ENCODE measurements at places on chromosomes 6 and 20. TPM values are rescaled to one million over a fixed set of nuclear protein-coding genes. Genes with fewer than 3 reads are reported as not detected.

DNA sequence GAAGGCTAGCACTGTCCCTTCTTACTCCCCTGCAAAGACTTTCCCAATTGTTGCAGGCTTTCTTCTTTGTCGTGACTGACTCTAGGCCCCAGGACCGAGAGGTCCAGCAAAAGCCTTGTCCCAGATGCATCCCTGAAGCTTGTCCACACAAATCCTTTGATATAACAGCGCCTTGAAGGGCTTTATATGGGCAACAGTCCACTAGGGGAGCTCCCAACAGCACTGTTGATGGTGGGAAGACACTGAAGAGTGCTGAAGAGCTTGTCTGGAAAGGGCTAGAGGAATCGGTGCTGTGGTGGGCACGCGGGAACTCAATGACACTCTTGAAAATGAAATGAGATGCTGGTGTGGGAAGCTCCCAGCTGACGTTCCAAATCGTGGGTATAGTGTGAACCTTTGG lies 316.1 kb upstream of the CDH4 start:
- no peaks in the 10 kb centered on the region for H3K27me3 ChIP-seq
- no peaks in the 10 kb centered on the region for H3K36me3 ChIP-seq
- H3K4me3 ChIP-seq = no peak overlapping the region
- no peak for DNase-seq
- no peaks in the 10 kb centered on the region for H3K4me1 ChIP-seq
- no peak overlapping the region for H3K27ac ChIP-seq

DNA sequence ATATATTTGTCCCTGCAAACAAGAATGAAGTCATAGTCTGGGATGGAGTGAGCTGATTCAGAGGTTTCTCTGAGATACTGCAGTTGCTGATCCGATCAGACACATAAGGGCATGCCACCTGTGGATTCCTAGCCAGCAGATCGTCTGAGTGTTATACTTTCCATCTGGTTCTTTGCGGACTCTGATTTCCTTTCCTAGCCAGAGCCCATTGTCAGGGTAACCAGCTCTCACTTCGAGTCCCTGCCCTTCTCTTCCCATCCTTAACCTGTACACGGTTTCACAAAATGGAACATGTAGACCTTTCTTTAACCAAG lies 100.9 kb downstream of the TMEM200A start:
- H3K27me3 ChIP-seq = no peaks in the 10 kb centered on the region
- H3K27ac ChIP-seq = no peak overlapping the region
- no peak for DNase-seq
- no peak overlapping the region for H3K4me3 ChIP-seq

DNA sequence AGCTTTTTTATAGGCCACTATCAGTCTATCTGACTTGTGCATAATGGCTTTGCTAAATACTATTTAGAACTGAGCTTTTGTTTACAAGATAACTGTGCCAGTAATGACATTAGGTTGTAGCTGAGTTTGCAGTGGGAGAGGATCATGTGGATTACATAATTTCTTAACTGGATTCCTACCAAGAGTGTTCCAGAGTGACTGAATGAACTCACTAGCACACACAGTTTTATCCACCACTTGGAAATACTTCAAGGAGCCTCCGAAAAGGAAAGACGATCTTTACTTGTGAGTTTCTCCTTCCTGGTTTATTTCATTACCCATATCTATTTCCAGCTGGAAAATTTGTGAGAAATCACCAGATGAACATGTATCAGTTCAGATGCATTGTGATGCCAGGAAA lies 10.9 kb upstream of the SYNE1 start:
- DNase-seq = no peak
- no peaks in the 10 kb centered on the region for H3K36me3 ChIP-seq
- H3K27ac ChIP-seq = no peak overlapping the region
- no peaks in the 10 kb centered on the region for H3K27me3 ChIP-seq
- no peak overlapping the region for H3K4me3 ChIP-seq

GRCh38 chr20:18662279-18663040 lies 74.6 kb downstream of the DTD1 start:
- H3K27ac ChIP-seq = no peak overlapping the region
- H3K27me3 ChIP-seq = no peaks in the 10 kb centered on the region
- no peaks in the 10 kb centered on the region for H3K36me3 ChIP-seq
- H3K4me3 ChIP-seq = no peak overlapping the region
- H3K4me1 ChIP-seq = no peaks in the 10 kb centered on the region
- DNase-seq = no peak

- no peaks in the 10 kb centered on the region for H3K36me3 ChIP-seq
- DNase-seq = peak; percentile 32
- peak overlapping the region; percentile 73 for H3K27ac ChIP-seq
- H3K4me1 ChIP-seq = peaks cover 15% of the 10 kb centered on the region
Measured at GRCh38 chr20:58598211-58599015, 52.7 kb upstream of the STX16 start.

GRCh38 chr6:101079696-101080270 lies 198.7 kb upstream of the ASCC3 start:
- H3K4me1 ChIP-seq = no peaks in the 10 kb centered on the region
- no peak overlapping the region for H3K27ac ChIP-seq
- no peaks in the 10 kb centered on the region for H3K27me3 ChIP-seq
- no peak overlapping the region for H3K4me3 ChIP-seq
- no peak for DNase-seq

GRCh38 chr20:32626407-32626806 lies 41.3 kb upstream of the NOL4L start:
- H3K4me1 ChIP-seq = peaks cover 8% of the 10 kb centered on the region
- no peaks in the 10 kb centered on the region for H3K36me3 ChIP-seq
- H3K4me3 ChIP-seq = no peak overlapping the region
- peaks cover 20% of the 10 kb centered on the region for H3K27me3 ChIP-seq
- DNase-seq = no peak

DNA sequence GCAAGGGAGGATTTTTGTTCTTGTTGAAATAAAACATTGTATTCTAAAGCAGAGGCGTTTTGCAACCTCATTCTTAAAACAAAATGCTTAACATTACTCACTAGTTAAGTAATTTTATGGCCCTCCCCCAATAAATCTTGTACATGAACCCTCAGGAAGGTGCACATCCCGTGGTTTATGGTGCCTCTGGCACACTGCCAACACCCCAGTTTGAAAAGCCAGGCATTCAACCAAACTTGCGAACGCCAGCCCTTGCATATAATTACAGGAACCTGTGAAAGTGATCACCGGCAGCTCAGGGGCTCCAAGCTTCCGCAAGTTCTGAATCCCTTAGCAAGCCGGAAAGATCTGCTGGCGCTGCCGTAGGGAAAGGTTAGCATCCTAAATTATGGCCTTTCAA lies 1109.0 kb upstream of the FLRT3 start:
- H3K27me3 ChIP-seq = no peaks in the 10 kb centered on the region
- DNase-seq = no peak
- H3K4me3 ChIP-seq = no peak overlapping the region
- H3K27ac ChIP-seq = no peak overlapping the region

DNA sequence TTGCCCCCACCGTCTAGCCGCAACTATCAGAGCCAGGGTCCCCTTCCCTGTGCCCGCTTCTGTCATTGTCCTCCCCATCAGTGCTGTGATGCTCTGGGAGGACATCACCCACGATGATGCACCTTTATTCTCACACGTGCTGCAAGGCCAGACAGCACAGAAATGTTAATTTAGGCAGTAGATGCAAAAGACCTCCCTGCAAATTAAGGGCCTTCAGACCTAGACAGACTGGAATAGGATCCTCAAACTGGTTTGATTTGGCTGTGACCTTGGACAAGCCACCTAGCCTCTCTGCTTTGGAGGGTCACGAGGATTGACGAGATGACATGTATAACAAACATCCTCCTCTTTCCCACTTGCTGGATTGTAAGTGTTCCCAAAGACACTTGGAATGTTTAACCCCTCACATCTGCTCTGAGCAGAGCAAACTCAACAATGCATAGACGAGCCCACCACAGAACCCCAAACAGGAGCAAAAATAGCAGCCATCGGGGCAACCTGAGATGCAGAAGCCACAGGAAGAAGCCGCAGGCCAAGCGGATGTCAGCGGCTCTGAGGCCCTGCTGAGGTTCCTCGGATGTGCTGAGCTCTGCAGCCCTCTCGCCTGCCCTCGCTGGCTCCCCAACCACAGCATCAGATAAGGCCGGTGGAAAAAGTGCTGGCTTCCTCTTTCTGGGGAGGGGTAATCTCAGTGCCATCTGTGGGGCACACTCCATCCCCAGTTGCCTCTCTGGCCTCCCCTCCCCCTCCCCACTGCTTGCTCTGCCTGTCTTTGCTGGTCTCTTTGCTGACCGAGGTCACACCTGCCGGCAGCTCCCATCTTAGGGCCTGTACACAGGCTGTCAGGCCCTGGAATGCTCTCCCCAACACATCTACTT lies 35.3 kb downstream of the TOX2 start:
- H3K4me1 ChIP-seq = peaks cover under 1% of the 10 kb centered on the region
- DNase-seq = peak; percentile 59
- no peaks in the 10 kb centered on the region for H3K27me3 ChIP-seq
- no peak overlapping the region for H3K4me3 ChIP-seq
- H3K27ac ChIP-seq = no peak overlapping the region

The PLCB4 gene
- total RNA-seq = 45.9 TPM
